ENCODE measurements at places on chromosomes 1 and 21. TPM values are rescaled to one million over a fixed set of nuclear protein-coding genes. Genes with fewer than 3 reads are reported as not detected.

FAM131C gene
- total RNA-seq = 0.91 TPM

DNA sequence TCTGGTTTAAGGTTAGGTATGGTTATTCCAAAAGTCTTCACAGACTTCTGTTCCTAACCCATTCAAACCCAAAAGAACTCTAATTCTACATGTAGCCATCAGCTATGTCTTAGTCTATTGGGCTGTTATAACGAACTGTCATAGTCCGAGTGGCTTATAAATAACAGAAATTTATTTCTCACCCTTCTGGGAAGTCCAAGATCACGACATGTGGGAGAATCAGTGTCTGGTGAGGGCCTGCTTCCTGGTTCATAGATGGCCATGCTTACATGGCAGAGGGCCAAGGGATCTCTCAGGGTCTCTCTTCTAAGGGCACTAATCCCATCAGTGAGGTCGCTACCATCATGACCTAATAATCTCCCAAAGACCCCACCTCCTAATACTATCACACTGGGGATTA is 103.0 kb upstream of the PPP2R5A start:
- no peak for DNase-seq

CELF3 gene
- not detected for total RNA-seq

TFF3 gene
- not detected for total RNA-seq

DNA sequence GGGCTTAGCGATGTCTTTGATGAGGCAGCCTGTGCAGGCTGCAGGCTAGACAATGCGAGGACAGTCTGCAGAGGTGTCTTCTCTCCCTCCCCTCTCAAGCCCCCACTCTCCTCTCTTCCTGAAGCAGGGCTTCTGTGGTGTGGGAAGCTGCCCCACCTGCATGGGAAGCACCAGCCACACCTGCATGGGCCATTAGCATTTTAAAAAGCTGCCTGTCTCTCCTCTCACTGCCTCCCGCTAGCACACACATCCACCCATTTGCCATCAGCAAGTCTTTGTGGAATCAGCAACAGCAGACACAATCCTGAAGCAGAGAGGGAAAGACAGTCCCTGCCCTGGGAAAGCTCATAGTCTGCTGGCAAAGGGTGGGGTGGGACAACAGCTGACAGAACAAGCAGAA is 53.1 kb downstream of the NAV1 start:
- no peak for DNase-seq

DNA sequence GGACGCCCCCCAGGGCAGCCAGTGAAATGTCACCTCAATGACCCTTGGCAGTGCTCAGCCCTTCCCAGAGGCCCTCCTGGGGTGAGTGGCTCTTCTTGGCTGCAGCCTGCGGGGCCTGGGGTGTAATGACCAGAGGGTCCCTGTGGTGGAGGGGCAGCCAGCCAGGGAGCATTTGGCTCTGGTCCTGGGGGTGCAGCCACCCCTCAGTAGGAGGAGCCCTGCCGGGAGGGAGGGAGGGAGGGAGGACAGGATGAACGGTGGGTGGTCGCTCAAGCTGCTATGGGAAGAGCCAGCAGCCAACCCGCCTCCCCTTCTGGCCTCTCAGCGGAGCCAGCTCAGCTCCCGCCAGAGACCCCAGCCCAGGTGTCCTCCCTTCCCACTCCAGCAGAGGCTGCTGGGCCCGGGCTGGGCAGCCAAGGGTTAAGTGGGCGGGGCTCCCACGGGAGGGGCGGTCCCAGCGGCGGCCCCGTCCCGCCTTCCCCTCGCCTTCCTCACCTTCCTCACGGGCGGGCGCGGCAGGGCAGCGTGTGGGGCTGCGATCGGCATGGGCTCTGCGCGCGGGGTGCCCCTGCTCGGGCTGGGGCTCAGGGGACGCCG is 9.0 kb upstream of the PLCH2 start:
- no peak for DNase-seq

- DNase-seq = no peak
Observed at GRCh38 chr1:52752484-52752826, 26.2 kb downstream of the ZYG11B start.

OVAAL gene
- not detected for total RNA-seq

OR4F16 gene
- not detected for total RNA-seq
